ENCODE measurements at places on chromosomes 12 and 14. TPM values are rescaled to one million over a fixed set of nuclear protein-coding genes. Genes with fewer than 3 reads are reported as not detected.
A peak's percentile ranks its signal among the peaks of the same experiment; 100 is the strongest.

The COL2A1 gene
- total RNA-seq = 9.2 TPM

- H3K4me1 ChIP-seq = peaks cover 16% of the 10 kb centered on the region
- H3K27me3 ChIP-seq = no peaks in the 10 kb centered on the region
- H3K27ac ChIP-seq = no peak overlapping the region
- DNase-seq = no peak
Measured at GRCh38 chr12:51222461-51222860, 4.6 kb upstream of the POU6F1 start.

DNA sequence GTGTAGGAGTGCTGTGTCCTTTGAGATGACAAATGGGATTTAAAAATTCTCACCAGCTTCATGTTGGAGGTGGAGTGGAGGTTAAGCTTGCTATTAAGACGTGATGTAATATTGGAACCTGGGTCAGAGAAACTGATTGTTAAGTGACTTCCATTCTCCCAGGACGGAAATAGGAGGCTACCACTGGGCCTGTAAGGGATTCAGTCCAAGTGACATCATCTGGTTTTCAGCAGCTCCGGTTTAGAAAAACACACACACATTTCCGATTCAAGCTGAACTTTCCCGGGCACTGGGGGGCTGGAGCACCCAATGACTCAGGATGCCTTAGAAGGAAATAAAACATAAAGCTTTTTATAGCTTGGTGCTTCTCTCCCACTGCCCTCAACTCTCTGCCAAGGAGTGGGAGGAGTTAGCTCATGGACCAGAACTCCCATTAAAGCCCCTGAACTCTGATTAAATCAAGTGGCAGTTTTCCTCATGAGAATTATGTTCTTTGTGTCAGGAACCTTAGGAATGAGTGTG lies 12.4 kb downstream of the CALM1 start:
- DNase-seq = no peak
- no peak overlapping the region for H3K4me3 ChIP-seq
- H3K27me3 ChIP-seq = no peaks in the 10 kb centered on the region
- H3K36me3 ChIP-seq = peaks cover 15% of the 10 kb centered on the region
- H3K27ac ChIP-seq = no peak overlapping the region
- no peaks in the 10 kb centered on the region for H3K4me1 ChIP-seq

GRCh38 chr12:90323217-90323616 lies 614.6 kb upstream of the ATP2B1 start:
- no peaks in the 10 kb centered on the region for H3K4me1 ChIP-seq
- DNase-seq = no peak
- no peaks in the 10 kb centered on the region for H3K36me3 ChIP-seq
- no peak overlapping the region for H3K4me3 ChIP-seq
- no peaks in the 10 kb centered on the region for H3K27me3 ChIP-seq

- peaks cover 6% of the 10 kb centered on the region for H3K27me3 ChIP-seq
- H3K4me3 ChIP-seq = no peak overlapping the region
- no peak for DNase-seq
- H3K4me1 ChIP-seq = peaks cover 4% of the 10 kb centered on the region
- no peak overlapping the region for H3K27ac ChIP-seq
Measured at GRCh38 chr12:49893753-49894750, 9.6 kb downstream of the FAIM2 start.

GRCh38 chr14:69489495-69489894 lies 5.0 kb downstream of the PLEKHD1 start:
- H3K36me3 ChIP-seq = no peaks in the 10 kb centered on the region
- no peak overlapping the region for H3K4me3 ChIP-seq
- DNase-seq = no peak

DNA sequence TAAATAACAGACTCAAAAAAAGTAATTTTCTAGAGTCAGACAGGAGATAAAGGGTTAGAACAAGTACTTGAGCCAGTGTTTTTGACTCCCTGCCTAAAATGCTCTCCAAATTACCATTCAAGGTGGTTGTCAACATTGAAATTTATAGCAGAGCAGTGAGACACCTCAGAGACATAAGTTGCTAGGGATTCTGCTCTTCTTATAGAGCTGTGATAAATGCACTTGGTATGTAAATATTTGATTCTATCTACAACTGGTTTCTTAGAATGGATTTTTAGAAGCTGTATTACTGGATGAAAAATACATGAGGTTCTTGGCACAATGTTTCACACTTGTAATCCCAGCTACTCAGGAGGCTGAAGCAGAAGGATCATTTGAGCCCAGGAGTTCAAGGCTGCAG lies 83.9 kb upstream of the OSBPL8 start:
- no peak for DNase-seq
- H3K27ac ChIP-seq = no peak overlapping the region
- H3K4me3 ChIP-seq = no peak overlapping the region

The TMPO gene
- total RNA-seq = 167 TPM

GRCh38 chr12:102933168-102933567 lies 16.1 kb upstream of the PAH start:
- H3K4me3 ChIP-seq = no peak overlapping the region
- H3K27ac ChIP-seq = no peak overlapping the region
- H3K27me3 ChIP-seq = no peaks in the 10 kb centered on the region
- H3K4me1 ChIP-seq = peaks cover under 1% of the 10 kb centered on the region
- no peak for DNase-seq
- no peaks in the 10 kb centered on the region for H3K36me3 ChIP-seq

- H3K36me3 ChIP-seq = peaks cover 18% of the 10 kb centered on the region
- DNase-seq = no peak
- H3K27me3 ChIP-seq = no peaks in the 10 kb centered on the region
- H3K4me1 ChIP-seq = no peaks in the 10 kb centered on the region
- no peak overlapping the region for H3K4me3 ChIP-seq
Measured at GRCh38 chr14:57408037-57408436, 17.7 kb downstream of the NAA30 start.

The DPF3 gene
- 0.60 TPM for total RNA-seq

DNA sequence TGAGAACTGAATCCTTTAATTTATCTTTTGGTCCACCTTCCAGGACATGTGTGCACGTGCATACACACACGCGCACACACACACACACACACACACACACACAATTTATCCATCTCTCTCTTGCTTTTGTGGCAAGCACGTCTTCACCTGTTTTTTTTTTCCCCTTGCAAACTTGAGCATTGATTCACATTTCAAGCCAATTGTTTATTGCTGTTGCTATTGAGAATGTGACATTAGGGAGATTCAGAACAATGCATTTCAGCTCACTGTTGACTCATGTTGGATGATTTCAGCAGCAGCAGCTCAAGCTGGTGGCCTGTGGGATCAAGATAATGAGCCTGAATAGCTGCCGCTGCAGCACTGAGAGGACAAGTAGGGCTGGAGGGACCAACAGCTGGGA lies 128.9 kb downstream of the SNAPC1 start:
- no peak overlapping the region for H3K4me3 ChIP-seq
- no peaks in the 10 kb centered on the region for H3K36me3 ChIP-seq
- no peaks in the 10 kb centered on the region for H3K27me3 ChIP-seq
- H3K4me1 ChIP-seq = no peaks in the 10 kb centered on the region
- no peak for DNase-seq

- no peaks in the 10 kb centered on the region for H3K27me3 ChIP-seq
- DNase-seq = peak; percentile 56
- no peak overlapping the region for H3K27ac ChIP-seq
- no peak overlapping the region for H3K4me3 ChIP-seq
Measured at GRCh38 chr12:14845350-14845750, 2.0 kb upstream of the ART4 start.

- H3K36me3 ChIP-seq = no peaks in the 10 kb centered on the region
- no peaks in the 10 kb centered on the region for H3K27me3 ChIP-seq
- no peak overlapping the region for H3K4me3 ChIP-seq
- no peak for DNase-seq
- H3K4me1 ChIP-seq = no peaks in the 10 kb centered on the region
- no peak overlapping the region for H3K27ac ChIP-seq
Measured at GRCh38 chr12:62116986-62117385, 143.2 kb upstream of the USP15 start.

The ING4 gene
- total RNA-seq = 12.7 TPM

The MOK gene
- 11.8 TPM for total RNA-seq

The PLEK2 gene
- total RNA-seq = 1.9 TPM
